ENCODE measurements at places on chromosomes 1 and 21.

DNA sequence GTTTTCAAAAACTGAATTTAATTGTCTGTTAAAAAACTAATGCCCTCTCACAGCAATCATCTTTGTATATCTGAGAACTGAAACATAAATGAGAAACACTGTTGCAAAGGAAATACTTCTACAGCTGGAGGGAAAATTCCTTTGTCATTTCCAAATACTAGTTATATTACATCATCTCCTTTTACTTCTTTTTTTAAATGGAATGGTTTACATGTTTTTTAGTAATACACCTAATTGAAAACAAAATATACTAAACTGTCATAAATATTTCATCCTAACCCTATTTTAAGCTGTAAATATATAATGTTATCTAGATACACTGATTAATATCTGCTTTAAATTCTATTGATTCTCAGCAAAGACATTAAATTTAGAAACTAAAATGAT, 19.1 kb downstream of the CDC42BPA start:
- no peak for DNase-seq

- DNase-seq: peak; percentile 54
These were observed 53.4 kb downstream of the TOMM20 start for GRCh38 chr1:235075048-235075776.

GRCh38 chr1:210143465-210144062, 89.0 kb upstream of the SERTAD4 start:
- peak; percentile 37 for DNase-seq

DNA sequence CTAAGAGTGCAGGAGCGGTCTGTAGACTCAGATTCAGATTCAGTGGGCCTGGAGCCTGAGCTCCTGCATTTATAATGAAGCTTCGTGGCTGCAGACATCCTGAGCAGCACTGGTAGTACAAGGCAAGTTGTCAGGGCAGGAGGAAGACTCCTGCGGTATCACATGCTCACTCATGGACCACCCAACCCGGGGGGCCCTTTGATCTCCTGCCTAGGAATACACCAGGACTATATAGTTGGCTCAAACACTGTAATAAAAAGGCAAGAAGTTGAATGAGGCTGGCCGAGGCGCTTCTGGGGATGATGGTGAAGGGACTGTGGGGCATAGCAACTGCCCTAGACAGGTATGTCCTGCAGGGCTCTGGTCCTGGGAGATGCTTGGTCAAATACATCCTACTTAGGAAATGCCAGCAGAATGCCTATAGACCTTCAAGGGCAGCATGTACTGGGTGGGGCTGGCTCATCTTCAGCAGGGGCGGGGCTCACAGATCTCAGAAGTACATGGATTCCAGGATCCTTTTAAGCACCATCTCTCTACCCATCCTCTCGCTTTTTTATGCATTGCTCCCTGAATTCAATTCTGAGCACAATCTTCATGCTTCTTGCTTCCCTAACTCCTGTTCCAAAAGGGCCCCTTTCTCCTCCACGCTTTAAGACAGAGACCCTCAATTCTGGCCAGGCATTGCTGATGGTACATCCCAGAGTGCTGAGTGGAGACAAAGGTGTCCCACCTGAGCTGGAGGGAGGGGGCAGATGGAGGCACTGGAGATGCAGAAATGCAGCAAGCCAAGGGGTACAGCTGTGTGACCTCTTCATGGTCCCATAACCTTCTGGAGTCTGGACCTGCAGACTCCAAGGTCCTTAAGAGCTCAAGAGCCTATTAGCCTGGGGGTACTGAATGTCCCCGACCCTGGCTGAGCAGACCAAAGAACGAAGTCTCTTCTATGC, 2.1 kb upstream of the RAP1GAP start:
- no peak for DNase-seq

- DNase-seq: no peak
These were observed 59.9 kb upstream of the SOD1 start for GRCh38 chr21:31599563-31599962.

DNA sequence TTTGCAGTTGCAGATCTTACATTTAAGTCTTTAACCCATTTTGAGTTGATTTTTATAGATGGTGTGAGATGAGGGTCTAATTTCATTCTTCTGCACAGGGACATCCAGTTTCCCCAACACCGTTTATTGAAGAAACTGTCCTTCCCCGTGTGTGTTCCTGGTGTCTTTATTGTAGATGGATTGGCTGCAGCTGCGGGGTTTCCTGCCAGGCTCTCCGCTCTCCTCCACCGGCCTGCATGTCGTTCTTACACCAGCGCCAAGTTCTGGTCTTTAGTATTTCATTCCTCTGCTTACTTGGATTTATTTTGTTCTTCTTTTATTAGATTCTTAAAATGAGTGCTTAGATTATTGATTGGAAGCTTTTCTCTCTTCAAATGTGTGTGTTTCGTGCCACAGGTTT, 98.9 kb upstream of the COL6A1 start:
- no peak for DNase-seq

DNA sequence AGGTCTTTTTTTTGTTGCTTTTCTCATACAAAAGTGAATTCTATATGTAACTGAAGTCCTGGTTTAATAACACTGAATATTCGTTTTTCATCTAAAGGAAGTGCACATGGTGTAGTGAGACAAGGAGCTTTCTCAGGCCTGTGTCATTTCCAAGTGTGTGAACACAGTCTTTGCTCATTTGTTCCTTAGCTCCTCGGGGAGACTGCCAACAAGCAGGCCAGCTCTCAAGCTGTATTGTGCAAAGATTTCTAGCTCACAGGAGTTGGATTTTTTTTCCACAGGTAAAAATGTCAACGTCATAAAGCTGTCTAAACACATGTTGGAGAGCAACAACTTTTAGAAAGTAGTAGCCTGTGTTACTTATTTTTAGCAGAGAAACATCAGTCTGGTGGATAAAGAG, 87.8 kb upstream of the S1PR1 start:
- DNase-seq: no peak

DNA sequence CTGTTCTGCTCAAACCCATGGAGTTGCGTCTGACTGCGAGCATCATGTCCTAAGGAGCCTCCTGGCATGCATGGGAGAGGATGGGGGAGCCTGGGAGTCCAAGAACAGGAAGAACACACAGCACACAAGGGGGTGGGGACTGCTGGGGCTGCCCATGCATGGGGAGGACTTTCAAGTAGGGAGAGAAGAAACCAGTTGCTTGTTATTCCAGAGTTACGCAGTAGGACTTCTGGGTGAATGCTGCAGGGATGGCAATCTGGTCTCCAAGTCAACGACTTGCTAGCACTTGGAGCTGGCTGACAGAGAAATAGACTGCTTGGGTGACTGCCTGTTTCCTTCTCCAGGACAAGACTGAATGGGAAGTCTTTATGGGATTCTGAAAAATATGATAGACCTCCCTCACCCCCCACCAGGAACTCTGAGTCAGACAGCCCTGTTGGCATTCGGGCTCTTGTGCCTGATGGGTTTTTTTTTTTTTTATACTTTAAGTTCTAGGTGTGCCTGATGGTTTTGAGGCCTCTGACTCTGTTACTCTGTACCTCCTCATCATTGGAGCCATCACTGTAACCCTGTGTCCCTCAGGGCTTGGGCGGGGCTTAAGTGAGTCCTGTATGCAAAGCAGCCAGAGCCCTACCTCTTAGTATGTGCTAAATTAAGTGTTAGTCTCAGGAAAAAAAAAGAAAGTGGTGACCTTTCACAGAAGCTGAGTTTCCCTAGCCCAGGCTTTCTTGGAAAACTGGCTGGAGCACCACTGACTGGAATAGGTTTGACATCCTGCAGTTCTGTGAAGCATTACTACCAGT, 30.3 kb downstream of the MAP3K21 start:
- no peak for DNase-seq

DNA sequence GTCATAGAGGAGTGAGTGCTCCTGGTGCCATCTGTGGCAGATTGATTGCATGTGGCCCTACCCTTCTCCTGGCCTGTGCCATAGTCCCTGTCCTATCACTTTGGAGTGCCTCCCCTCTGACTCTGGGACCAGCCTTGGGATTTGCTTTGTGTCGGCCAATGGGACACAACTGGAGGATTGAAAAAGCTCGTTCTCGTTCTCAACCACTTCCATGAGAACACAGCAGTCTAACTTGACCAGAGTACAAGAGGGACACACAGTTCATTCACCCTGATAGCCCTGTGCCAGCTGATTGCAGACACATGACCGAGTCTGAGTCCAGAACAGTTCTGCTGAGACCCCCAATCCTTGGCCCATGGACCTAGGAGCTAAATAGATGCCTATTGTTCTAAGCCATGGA, 47.8 kb downstream of the C1orf198 start:
- no peak for DNase-seq

DNA sequence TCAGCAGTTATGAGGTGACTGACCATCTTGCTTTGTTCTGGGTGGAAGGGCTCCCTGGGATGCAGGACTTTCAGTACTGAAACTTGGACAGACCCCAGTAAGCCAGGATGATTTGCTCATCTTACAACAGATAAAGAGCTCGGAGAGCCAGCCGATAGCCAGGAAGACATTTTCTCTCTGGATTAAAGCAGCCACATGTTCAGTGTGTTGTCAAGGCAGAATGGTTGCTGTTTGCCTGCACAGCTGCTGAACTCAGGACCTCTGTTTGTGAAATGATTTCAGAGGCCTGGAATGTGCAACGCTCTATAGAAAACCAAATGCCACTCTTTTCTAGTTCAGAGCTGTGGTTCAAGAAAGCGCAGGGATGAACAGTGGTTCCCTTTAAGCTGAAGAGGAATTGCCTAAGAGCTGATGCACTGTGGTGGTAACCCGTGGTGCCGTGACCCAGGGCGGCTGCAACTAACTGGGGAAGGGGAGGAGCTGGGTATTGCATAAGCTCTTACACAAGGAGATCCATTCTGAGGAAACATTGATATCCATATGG, 40.7 kb downstream of the CASQ2 start:
- DNase-seq: no peak

DNA sequence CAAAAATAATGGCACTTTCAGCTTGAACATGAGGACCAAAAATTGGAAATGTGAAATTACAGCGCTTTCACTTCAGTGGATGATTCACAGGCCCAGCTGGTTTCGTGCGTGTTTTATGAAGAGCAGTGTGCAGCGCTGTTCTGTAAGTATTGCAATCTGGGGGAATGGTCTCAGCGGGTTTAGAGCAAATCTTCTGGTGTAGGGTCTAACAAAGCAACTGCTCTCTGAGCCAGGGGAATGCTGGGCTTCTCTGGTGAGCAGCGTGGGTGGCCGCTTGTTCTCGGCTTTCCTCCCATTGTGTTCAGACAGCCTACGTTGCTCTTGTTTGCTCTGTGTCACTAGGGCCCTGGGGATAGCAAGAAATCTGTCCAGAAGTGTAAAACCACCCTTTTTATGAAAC, 42.4 kb upstream of the GADD45A start:
- DNase-seq: no peak

DNA sequence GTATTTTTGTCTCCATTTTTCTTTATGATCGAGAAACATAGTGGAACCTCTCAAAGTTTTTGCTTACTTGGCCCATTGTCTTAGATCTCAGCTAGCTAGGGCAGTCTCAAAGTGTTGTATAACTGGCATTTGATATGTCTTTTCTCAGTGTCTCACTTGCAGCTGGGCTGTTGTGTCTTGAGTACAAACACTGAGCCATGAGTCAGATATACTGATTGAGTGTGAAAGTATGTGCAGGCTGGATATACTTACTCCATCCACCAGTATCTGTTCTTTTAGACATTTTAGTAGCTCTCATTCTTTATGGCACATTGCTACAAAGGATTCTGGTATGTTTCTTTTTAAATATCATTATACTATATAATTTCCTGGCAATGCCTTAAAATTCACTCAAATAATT, 14.3 kb upstream of the GPR52 start:
- no peak for DNase-seq

GRCh38 chr1:68644504-68644903, 147.6 kb upstream of the DEPDC1 start:
- no peak for DNase-seq

DNA sequence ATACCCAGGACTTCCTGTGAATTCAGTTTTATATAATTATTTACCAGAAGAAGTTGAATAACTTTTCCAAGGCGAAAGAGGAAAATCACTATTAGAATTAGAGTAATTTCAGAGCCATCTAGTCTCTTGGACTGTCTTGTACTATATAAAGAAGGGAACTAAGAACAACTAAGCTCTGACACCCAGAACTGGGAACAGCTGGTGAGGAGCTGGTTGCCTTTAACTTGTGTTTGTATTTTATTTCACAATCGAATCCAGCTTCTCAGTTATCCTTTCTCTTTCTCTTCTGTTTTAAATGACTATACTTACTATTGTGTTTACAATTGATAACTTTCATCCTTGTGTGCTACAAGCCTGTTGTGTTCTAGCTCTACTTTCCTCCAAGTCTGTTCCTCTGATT, 8.4 kb downstream of the SNX27 start:
- DNase-seq: no peak

GRCh38 chr1:211589782-211590721, 11.1 kb upstream of the SLC30A1 start:
- no peak for DNase-seq

DNA sequence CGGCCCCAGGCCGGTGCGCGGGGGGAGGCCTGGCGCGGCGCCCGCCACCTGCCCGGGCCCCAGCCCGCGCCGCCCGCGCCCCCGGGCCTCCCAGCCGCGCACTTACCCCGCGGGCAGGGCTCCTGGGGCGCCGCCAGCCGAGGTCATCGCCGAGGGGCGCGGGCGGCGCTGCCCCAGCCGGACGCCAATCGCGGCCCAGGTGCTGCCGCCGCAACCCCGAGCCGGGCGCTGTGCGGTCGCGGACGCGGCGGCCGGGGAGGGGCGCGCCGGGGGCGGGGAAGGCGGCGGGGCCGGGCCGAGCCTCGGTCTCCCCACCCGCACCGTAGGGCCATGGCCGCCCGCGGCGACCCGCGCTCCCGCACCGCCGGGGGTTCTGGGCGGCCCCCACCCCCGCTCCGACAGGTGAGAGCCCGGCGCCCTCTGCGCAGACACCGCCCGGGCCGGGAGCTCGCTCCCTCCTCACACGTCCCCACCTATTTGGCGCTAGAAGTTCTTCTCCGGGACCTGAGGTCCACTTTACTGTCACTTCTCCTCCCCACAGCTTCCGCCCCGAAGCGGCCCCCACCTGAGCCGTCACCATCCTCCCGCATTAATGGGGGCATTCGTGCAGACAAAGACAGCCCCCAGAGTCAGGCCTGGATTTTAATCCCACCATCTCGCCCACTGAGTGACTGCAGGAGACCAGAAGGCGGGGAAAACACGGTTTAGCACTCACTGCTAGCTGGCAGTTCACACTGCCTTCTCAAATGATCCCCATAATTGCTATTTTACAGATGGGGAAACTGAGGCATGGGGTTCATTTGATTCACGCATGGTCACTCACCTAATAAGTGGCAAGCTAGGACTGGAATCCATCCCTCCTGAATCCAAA, at the start of gene TTC39A:
TTC39A (minus strand) TSS at position 232 of the 871 bp plus-strand sequence; CDS start at position 147, 85 bp downstream.
- DNase-seq: no peak

All from stimulated activated CD4-positive, alpha-beta T cell treated with anti-CD3 and anti-CD28 coated beads, Interleukin-1b, Interleukin-23, amount 100 ng/mL, for 4 hours (primary cell).